Hematopoietic multipotent progenitor cell (in vitro differentiated cells): ENCODE measurements at places on chromosomes 12 and 14.
A peak's percentile ranks its signal among the peaks of the same experiment; 100 is the strongest.

DNA sequence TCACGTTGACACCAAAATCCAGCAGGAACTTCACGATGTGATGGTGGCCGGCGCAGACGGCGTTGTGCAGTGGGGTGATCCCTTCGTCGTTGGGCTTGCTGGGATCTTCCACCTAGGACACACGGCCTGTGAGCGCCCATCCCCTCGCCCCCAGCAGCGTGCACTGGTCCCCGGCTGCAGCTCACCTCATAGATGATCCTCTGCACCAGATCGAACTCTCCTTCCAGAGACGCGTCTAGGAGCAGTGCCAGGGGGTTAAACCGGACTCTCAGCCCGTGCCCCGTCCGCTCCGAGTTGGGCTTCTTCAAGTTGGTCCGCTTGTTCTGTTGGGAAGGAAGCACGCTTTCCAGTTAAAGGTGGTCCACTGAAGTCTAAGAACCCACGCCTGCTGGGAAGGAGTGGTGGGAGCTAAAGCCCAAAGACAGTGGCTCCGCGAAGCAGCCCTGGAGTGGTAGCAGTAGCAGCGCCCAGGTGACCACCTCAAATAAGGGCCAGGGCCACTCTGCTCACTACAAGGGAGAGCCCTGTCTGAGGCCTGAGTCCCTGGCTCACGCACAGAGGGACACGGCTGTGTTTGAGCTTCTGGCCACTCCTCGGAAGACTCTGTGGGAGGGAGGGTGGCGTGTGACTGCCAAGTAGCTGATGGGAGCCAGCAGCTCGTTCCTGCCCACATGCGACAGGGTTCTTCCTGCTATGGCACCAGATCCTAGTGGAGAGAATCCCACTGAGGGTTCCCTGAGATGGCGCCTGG, 23.3 kb downstream of the ZFYVE21 start:
- DNase-seq, result no peak

- no peak for DNase-seq
These were observed 156.1 kb downstream of the DIO2 start for GRCh38 chr14:80055226-80055625.

DNA sequence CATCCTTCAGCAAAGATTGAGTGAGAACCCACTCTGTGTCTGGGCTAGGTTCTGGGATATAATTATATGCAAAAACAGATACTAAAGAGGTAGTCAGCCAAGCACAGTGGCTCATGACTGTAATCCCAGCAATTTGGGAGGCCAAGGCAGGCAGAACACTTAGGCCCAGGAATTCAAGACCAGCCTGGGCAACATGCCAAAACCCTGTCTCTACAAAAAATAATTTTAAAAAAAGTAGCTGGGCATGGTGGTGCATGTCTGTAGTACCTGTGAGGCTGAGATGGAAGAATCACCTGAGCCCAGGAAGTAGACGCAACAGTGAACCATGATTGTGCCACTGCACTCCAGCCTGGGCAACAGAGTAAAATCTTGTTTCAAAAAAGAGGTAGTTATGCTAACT, 237.5 kb upstream of the HMGA2 start:
- DNase-seq, result no peak

DNA sequence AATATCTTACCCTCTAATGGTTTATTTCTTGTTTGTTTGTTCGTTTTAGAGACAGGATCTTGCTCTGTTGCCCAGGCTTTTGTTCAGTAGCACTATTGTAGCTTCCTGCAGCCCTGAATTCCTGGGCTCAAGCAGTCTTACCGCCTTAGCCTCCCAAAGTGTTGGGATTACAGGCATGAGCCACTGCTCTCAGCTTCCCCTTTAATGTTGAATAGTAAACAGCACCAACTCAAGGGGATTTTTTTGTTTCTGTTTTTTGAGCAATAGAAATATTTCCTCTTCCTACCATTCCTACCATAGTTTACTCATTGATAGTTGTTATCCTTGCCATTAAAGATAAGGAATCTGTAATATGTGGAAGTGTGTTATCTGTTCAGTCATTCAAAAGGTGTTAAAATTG, 10.7 kb downstream of the ARID4A start:
- no peak for DNase-seq

DNA sequence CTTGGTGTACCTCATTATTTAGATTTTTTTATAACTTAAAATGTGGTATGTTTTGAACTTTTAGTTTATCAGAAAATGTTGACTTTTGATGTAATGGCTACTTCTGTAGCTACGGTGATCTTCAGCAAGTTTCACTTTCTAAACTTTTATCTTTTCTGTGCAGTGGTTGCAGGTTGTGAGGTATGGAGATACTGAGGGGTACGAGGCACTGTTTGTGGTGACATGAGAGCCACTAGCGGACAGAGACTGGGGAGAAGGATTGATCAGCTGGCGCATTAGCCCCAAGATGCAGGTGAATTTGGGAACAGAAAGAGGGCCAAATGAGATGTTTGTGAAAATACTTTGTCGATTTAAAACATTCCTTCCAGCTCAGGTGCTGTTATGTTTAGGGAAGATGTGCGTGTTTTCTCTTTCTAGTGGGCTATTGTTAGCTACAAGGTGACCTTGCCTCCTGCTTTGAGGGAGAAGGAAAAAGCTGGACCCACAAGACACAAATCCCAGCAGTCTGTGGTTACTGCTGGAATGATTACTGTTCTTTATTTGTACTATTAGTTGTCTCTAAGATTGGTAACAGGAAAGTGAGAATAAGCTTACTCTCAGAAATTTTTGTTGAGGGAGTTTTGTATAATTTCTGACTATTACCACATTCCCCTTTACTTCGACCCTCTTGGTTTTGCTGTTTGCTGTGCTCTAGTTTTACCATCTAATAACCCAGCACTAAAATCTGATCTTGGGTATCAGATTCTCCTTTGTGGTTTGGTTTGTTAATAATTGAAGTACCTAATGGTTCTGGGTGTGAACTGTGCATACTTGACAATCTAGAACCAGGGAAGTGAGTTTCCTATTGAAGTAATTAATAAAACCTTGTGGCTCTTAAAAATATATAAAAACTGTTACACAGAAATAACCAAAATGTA, 61.7 kb downstream of the FBXO34 start:
- DNase-seq, result no peak

DNA sequence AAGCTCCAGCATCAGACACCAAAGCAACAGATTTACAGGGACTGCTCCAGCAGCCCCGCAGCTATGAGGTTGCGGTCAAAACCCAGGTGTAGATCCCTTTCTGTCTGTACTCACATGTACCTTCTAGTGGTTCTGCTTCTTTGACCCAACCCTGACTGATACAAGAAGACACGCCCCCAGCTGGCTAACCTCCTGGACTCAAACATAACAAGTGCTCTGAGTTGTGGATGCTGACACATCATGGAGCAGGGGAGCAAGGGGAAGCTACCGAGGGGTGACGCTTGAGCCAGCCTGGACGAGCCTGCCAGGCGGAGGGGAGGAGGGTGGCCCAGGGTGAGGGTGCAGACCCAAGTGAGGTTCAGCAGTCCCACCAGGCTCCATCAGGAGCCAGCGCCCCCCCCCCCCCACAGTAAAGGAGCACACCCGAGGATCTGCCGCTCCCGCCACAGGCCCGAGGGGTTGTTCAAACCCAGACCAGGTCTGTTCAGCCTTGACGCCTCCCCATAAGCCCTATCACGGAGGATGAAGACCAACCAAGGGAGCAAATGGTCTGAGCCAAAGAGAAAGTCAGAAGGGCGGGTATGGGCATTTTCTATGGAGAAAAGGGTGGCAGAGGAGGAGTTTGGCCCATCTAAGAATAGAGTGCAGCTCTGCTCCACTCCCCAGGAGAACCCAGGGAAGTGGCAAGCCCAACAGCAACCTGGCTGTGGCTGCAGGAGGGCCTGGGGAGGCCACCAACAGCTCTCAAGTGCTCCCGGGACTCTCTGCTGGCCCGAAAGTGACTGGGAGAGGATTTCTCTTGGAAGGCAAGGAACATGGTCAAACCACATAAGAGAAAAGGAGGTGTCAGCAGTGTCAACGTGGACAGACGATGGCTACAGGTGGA, 229.4 kb downstream of the BCL11B start:
- DNase-seq, result no peak

DNA sequence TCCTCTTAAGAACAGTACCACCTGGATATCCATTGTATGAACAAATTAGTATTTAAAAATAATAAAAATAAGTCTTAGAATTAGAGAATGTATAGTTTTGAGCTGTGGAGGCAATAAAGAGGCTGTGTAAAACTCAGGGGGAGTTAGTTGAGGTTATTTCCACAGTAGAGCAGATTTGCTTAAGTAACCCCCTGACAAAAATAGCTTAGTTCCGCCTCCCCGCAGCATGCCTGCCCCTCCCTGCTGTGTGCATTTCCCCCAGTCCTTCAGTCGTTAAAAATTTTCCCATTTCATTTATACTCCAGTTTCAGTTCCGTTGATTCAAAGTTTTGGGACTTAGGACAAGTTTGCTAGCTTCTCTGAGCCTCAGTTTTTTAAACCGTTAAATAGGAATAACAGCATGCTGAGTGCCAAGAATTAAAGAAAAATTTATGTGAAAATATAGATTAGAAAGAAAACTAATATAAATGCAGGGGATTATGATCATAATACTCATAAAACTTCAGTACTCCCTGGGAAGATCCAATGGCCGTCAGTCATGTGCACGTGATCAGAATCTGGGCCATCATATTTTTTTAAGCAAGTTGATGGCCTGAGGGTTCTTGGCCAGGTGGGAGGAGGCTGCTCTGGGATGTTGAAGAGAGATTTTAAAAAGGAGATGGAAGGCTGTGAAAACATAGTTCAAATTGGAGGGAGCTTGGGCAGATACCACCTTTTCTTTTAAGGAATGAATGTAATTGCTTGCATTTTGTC, 14.5 kb upstream of the SLC38A2 start:
- no peak for DNase-seq

DNA sequence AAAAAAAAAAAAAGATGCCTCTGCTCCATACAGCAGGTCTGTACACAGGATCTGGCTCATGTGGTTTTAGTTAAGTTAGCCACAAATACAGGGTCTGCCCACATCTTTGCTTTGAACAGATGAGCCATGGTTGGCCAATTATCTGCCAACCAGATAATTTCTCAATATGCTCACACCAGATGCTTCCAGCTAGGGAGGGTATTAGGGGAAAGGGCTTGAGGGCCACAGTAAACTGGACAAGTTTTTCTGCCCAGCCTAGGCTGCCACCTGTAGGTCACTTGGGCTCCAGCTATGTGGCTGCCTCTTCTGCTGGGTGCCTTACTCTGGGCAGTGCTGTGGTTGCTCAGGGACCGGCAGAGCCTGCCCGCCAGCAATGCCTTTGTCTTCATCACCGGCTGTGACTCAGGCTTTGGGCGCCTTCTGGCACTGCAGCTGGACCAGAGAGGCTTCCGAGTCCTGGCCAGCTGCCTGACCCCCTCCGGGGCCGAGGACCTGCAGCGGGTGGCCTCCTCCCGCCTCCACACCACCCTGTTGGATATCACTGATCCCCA, 776 bp downstream of the RDH5 start:
- DNase-seq, result no peak

DNA sequence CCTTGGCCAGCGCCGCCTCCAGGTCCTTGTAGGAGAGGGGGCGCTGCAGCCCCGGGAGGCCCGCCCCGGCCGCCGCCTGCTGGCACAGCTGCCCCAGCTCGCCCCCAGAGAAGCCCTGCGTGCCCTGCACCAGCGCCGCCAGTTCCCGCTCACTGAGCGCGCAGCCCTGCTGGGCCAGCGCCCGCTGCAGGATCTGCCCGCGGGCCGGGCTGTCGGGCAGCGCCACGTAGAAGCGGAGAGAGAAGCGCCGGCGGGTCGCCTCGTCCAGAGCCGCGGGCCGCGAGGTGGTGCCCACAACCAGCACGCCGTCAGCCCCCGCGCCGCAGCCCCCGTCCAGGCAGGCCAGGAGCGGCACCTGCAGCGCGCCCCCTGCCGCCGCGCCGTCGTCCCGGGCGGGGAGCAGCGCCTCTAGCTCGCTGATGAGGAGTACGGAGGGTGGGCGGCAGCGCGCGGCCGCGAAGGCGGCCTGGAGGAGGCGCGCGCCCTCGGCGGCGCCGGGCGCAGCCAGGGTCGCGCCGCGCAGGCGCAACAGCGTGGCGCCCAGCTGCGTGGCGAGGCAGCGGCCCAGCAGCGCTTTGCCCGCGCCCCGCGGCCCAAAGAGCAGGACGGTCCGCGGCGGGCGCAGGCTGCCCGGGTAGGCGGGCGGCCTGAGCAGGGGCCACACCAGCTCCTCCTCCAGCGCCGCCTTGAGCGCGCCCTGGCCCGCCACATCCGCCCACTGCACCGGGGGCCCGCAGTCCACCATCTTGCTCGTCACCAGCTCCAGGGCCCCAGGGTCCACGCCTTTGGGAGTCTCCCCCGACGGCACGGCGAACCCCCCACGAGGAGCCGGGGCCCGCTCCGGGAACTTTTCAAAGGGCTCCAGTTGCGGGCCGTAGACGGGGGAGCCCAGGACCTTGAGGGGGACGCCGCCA, 27.7 kb downstream of the FIGNL2 start:
- DNase-seq, result peak; percentile 85

DNA sequence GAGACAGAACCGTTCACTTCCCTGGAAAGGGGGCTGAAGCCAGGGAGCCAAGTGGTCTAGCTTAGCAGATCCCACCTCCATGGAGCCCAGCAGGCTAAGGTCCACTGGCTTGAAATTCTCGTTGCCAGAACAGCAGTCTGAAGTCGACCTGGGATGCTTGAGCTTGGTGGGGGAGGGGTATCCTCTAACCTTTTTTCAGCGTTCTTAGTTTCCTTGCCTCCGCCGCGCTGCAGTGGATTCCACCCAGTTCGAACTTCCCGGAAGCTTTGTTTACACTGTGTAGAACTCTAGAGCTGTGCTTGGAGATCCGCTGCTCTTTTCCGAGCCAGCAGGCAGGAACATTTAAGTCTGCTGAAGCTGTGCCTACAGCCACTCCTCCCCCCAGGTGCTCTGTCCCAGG, 45.2 kb upstream of the FKBP4 start:
- no peak for DNase-seq

DNA sequence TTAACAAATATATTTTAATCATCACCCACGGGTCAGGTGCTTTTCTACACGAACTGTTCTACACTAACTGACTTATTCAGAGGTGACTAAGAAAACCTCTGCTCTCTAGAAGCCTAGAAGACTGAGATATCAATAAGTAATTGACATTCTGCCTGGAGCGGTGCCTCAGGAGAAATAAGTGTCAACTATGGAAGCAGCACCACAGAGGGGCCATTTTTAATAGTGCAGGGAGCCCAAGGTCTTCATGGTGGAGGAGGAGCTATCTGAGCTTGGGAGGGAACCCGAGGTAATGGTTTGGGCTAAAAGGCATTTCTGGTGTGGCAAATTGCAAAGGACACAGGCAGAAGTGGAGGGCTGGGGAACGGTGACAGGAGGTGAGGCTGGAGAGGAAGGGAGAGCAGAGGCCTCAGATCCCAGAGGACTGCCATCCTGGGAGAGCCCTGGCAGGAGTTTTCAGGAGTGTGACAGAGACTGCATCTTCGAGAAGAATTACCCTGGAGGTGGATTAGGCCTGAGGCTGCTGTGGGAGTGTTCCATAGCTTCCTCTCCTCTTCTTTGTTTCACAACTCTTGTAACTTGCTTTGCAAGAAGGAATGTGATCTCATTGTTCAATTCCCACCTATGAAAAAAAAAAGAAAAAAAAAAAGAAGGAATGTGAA, 123.1 kb downstream of the NPAS3 start:
- no peak for DNase-seq
